ENCODE measurements at places on chromosomes 11 and 22.

- DNase-seq, result no peak
Measured at GRCh38 chr11:37259734-37260133, 661.7 kb upstream of the RAG2 start.

DNA sequence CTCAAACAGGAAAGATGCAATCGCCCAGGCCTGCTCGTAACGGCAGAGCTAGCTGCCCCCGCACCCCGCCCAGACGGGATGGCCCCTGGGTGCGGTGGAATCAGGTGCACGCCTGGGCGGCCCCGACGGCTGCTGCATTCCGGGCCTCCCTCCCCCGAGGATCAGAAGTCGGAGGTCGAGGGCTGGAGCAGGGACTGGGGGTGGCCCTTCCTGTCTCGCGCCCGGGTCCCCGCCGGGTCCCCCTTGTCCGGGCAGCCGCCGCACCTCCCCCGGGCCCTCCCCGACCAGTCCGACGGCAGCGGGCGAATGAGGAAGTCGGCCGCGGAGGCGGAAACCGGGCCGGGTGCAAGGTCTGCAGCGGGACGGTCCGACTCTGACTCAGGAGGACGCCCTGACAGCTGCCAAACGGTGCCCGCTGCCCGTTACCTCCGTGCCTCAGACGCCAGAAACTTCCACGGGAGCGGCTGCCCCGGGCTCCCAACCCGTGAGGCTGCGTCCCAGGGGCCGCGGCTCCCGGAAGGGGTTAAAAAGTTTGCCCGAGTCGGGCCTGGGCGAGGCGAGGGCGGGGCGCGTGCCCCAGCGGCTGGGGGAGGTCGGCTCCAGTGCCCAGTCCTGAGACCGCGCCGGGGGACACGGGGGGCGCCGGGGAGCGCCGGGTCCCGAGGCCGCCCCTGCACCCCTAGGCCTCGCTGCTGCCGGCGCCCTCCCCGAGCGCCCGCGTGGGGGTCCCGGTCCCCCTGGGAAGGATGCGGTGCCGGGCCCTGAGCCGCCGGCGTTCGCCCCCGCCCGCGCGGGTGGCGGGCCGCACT lies 663 bp downstream of the MYH9 start:
- DNase-seq, result no peak

GRCh38 chr11:36300650-36301049 lies 4.6 kb downstream of the PRR5L start:
- DNase-seq, result no peak

DNA sequence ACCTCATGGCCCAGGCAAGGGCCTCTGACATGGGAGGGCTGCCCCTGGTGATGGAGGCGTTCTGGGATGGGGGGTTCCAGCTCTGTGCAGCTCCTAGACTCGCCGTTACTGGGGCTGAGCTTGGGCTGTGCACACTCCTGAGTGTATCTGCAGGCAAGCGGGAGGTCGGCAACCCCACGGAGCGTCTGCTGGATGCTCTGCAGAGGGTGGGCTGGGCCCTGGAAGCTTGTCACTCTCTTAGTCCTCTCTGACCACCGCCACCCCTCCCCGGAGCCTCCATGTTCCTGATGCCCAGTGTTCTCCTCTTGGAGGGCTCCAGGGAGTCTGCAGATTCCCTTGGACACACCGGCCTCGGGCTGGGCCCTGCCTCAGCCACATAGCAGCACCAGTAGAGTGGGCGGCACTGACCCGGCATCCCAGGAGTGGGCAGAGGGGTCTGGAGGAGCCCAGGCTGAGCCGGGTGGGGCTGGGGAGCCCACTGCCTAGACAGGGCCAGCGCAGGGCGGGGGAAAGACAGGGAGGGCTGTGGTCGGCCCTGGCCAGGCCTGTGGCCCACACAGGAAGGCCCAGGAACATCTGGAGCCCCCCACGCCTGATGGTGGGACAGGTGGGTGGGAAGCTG lies 20.6 kb upstream of the MUC5B start:
- DNase-seq, result no peak

DNA sequence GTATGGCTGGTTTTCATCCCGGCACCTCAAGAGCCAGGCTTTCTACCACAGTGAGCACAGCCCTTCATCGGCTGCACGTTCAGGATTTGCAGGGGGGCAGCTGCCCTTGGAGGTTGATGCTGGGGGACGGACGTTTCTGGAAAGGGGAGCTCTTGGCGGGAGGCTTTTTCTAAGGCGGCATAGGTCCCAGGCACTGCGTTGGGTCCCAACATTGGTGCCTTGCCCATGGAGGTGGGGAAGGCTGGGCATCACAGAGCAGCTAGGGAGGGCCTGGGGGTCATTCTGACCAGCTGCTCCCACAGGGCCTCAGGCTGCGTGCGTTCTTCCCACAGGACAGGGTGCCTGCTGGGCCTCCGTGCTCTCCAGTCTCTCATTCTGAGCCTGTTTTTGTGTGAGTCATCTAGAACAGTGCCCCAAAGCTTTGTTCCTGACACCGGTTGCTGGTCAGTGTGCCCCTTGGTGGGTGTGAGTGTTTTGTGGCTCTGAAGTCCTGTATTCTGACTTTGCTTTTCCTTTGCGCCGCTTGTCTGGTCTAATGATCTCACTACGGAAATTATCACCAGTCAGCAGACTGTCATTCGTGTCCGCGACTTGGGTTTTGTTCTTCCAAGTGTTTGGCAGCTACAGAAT lies 275.9 kb downstream of the TBC1D22A start:
- DNase-seq, result no peak

All from stimulated activated CD4-positive, alpha-beta T cell treated with anti-CD3 and anti-CD28 coated beads, TNF-alpha, amount 100 ng/mL, for 48 hours (primary cell).